Dorsolateral prefrontal cortex (tissue), 122 donors: ENCODE measurements at places on chromosomes 1 and 21.

DNA sequence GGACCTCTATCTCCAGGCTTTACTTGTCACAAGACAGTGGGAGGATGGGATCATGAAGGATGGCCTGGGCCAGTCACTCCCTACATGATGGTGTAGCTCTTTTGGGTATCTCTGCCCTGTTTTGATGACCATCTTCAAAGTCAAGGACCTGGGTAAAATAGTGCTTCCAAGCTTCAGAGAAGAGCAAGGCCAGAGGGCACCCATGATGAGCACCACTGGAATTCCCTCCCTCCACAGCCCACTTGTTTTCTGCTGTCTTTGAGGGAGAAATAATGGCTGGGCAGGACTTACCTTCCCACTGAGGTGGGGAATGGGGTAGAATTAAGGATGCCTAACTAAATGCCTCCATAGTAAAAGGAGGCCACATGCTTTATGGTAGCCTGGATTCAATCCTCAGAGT, 165.7 kb downstream of the DHRS3 start:
- no peak for DNase-seq

GRCh38 chr1:22828484-22829308, 118.1 kb downstream of the EPHB2 start:
- no peak for DNase-seq

- no peak for DNase-seq
Measured at GRCh38 chr1:113027007-113027406, 46.0 kb upstream of the LRIG2 start.

GRCh38 chr1:116694524-116694923, 27.0 kb upstream of the IGSF3 start:
- DNase-seq = no peak

DNA sequence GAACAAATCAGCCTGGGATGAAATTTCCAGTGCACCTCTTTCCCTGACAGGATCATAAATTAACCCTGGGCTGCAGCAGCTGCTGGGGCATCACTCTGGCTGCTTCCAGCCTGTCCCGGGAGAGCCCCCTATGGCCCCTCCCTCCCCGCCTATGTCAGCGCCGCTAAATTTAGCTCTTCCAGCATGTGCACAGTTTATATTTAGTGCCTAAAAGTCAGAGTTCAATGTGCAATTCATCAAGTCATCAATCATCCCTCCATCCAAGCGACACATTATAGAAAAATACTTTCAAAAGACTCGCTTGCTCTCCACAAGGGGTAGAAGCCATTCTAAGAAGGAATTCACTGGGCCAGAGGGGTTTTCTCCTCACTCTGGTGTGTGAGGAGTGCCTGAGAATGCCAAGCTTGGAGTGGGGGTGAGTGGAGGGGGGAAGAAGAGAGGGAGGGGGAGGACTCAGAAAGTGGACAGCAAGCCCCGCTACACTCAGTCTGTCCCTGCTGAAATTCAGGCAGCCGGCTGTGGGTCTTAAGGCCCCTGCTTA, 37.4 kb downstream of the XCL1 start:
- peak; percentile 20 for DNase-seq

GRCh38 chr1:209959623-209960022, 21.6 kb downstream of the SYT14 start:
- DNase-seq = no peak

- no peak for DNase-seq
Measured at GRCh38 chr1:177082855-177083693, 81.4 kb downstream of the ASTN1 start.

GRCh38 chr1:46508757-46509156, 19.1 kb downstream of the DMBX1 start:
- no peak for DNase-seq

DNA sequence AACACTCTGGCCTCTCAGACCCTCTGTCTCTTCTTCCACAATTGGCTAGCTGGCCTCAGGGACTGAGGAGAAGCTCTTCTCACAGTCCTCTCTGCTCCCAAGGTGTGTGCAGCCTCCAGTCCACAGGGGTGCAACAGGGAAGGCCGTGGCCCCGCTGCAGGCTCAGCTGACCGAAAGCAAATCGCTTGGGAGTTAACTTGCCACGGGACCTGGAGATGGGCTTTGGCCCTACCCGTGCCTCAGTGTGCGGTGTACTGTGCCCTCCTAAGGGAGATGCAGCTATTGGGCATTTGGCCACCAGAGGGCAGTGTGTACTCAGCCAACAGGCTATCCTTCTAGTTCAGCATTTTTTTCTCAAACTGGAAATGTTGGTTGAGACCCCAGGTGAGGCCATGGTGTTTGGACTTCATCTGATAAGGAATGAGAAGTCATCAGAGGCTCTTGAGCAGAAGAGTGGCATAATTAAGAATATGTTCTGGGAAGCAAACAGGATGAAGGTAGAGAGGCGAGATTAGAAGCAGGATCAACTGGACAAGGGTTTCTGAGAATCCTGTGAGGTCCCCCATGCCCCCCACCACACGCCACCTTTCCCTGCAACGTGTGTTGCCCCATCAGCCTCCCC, 42.5 kb upstream of the TMEM125 start:
- peak; percentile 87 for DNase-seq

DNA sequence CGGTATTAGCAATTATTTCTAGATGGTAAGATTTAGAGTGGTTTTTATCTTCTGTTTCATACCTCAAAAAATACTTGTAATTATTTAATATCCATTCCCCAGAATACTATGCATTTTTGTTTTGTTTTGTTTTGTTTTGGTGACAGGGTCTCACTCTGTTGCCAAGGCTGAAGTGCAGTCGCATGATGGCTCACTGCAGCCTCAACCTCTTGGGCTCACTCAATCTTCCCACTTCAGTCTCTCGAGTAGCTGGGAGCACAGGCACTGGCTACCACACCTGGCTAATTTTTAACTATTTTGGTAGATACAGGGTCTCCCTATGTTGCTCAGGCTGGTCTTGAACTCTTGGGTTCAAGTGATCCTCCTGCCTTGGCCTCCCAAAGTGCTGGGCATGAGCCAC, 252.7 kb downstream of the AKT3 start:
- DNase-seq = no peak

DNA sequence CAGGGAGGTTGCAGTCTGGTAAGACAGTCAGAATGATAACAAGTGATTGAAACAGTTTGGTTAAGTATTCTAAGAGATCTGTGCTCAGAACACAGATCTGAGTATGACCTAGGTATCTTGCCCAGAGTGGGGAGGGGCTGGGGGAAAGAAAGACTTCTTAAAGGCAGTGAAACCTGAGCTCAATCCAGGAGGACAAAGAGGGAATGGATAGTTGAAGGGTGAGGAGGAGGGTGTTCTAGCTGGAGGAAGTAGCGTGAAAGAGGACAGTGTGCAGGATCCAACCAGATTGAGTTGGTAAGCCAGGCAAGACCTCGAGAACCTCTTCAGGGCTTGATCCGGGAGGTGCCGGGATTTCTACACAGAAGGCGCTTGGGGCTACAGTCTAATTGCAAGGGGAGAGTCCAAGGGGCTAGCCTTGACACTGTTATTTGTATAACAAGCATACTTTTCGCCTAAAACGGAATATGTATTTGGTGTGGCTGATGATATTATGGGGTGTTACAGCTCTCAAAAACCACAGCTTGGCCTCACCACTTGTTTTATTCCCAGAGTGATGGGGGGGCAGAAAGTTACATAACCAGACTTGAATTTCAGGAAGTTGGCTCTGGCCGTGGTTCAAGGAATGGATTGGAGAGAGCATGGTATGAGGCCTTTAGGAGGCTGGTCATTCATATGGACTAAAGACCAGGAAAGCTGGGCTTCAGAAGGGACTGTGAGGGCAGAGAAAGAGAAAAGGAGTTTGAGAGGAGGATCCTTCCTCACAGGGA, 19.1 kb downstream of the RCSD1 start:
- no peak for DNase-seq

- DNase-seq = no peak
Measured at GRCh38 chr1:7450838-7451237, 320.3 kb upstream of the VAMP3 start.

- DNase-seq = no peak
Measured at GRCh38 chr1:236681219-236681618, 5.1 kb upstream of the ACTN2 start.

- DNase-seq = no peak
Measured at GRCh38 chr1:158800526-158800925, 19.5 kb upstream of the OR6N2 start.

- no peak for DNase-seq
Measured at GRCh38 chr1:232998138-232998537, 47.7 kb downstream of the NTPCR start.

DNA sequence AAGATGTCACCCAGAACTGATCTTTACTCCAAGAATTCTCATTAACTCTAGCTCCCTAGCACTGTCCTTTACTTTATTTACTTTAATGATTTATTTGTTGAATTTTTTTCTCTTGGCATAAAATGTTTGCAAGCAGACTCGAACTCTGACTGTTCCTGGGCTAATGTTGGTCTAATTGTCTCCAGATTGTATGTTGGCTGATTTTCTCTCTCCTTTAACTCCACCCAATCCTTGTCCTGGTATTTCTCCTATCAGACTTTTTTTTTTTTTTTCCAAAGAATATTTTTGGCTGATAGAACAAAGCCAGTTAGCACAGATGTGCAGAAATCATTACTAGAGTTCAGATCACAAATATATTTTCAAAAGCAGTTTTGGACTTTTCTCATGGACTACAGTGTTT, 82.6 kb downstream of the ATF6 start:
- DNase-seq = no peak

- DNase-seq = no peak
Measured at GRCh38 chr1:215084621-215085020, 2.1 kb downstream of the KCNK2 start.

- no peak for DNase-seq
Measured at GRCh38 chr1:52424231-52424636, 19.8 kb downstream of the PRPF38A start.

GRCh38 chr1:51924455-51924854, 45.9 kb upstream of the NRDC start:
- DNase-seq = no peak

DNA sequence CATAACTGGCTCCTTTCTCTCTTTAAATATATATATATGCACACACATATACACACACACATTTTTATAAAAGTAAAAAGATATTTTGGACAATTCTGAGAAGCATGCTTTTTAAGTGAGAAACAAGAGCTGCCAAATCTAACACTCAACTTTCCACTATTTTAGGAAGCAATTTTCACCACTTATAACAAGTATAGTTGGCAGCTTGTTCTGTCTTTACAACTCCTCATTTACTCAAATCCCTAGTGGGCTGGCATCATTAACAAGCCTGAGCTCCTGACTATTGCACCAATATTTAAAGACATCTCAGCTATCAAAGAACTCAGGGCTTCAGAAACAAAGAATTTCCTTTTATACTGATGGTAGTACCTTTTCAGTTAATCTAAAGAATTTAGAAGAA, 76.6 kb downstream of the RAB3GAP2 start:
- no peak for DNase-seq

- no peak for DNase-seq
Measured at GRCh38 chr1:41835485-41835884, 83.2 kb downstream of the HIVEP3 start.

DNA sequence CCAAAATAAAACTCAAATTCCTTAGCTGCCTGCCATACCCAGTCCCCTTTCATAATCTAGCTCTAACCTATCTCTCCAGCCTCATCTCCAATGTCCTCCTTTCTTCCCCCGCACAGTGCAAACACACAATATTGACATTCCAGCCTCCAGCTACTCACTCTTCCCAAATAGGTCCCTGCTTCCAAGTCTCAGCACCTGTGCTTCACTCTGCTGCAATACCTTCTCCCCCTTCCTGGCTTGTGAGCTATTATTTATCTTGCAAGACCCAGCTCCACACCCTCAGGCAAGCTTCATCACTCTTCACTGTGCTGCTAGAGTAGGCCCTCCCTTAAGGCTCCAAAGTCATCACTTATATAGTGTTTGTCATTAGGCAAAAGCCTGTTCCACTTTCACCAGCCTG, 9.7 kb downstream of the PLPP3 start:
- no peak for DNase-seq

DNA sequence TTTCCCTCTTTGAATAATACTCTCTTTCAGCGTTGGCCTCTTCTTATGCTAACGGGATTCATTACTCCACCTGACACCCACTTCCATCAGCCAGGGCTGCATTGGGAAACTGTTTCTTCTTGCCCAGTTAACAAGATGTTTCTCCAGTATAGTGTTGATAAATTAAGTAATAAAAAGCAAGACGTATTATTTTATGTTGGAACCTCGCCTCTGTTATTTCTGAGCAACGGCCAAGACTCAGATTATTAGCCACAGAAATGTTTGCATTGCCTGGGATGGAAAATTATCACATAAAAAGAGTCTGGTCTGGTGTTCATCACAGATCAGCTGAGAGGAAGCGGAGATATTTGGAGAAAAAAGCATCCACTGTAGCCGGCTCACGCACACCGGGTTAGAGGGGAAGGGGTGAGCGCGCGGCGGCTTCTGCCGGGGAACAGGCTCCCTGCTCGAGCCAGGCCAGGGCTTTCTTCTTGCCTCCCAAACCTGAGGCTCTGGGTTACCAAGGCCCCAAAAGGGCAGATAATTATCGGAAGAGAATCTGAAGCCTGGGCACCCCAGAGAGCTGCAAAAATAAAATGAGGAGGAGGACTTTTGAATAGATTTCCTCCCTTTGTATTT, 189.5 kb downstream of the PRDM16 start:
- no peak for DNase-seq

DNA sequence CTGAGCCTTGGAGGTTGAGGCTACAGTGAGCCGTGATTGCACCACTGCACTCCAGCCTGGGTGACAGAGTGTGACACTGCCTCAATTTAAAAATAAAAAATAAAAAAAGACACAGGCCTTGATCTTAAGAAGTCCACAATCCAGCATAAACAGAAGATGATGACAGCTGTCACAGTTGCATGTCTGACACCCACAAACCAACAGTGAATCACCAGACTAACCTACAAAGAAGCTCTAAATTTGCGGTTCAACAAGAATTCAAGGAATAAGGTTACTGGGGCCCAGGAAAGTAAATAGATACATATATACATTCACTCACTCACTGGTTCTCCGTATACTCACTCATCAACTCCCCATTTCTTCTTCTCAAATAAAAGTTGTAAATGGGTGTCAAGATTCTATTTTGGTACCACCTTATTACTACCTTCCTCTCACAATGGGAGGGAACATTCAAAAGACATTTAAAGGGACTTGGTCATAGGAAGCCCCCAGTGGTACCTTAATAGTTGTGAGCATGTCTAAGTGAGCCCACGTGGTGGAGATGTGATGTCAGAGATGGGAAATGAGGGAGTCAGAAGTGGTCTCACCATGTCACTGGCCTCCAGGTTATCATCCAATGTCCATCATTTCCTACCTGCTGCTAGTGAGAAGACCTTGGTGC, 66.9 kb upstream of the PRDX6 start:
- no peak for DNase-seq
